ENCODE measurements at places on chromosomes 7 and 10.

DNA sequence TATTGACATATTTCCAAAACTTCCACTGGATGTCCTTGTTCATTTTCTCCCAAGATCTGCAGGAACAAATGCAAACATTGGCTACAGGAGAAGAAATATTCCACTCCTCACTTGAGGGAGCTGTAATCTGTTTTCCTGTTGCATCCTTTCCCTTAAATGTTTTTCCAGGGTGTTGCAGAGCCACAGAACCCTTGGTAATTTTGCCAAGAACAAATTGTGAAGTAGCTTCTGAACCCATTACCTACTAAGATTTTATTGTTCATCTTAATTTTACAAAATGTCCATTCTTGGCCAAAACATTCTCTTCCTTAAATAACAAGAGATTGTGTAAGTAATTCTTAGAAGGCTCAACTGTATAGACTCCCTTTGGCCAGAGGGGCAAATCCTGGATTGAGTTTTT is 177.0 kb downstream of the GNAT3 start:
- DNase-seq, result no peak

DNA sequence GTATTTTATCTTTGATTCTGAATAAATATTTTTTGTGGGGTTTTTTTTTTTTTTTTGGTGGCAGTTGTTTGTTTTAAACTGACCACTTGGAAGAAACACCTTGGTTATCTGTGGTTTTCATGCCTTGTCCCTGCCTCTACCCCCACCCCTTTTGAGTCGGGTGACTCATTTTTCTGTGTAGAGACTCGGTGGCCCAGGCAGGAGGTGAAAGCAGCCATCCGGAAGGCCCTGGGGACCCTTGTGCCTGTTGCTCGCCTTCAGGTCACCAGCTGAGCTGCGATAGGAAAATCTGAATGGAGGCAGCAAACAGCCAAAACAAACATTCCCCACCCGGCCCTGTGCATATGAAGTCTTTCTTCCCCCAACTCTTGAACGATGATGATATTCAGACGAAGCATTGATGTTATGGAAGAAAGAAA is 22.8 kb downstream of the CYP17A1 start:
- no peak for DNase-seq

DNA sequence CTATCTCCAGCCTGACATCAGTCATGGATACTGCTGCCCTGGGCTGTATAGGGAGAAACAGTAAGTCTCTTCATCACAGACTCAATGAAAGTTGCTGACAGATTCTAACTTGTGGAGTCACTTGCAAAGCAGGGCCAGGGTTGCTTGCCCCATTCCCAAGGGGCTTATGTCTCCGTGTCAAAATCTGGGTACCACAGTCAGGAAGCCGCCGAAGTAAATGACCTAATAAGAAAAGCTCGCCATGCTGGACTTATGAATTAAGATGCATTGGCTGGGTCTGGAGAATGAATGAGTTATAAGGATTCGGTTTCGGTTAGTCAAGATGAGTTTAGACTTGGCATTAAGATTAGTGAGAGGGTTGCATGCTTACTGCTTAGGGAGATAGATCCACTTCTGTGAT is 10.8 kb upstream of the OR6V1 start:
- no peak for DNase-seq

DNA sequence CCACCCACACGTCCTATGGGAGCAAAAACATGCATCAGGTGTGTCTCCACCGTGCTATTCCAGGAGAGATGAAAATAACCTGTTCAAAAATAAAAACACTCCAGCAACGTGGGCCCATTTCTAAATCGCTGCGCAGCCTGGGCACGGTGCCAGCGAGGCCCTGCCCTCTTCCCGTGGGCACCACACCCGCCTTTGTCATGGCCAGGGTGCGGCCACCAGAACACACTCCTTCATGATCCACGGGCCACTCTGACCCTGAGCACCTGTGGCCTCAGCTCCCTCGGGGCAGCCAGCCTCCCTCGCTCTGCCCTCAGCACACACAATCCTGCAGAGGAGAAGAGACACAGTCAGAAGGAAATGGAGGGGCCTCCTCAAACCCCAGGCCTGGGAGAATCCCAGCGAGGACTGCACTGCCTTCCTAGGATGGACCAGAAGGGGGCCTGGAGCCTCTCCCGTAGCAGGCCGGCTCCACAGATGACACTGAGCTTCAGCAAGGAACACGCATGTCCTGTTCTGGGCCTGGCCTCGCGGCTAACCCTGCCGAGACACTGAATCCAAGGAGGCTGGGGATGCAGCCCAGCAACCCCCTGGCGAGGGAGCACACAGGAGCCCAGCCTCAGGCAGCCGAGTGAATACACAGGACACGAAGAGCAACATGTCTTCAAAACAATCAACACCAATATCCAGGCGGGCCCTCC is 169.0 kb downstream of the MAD1L1 start:
- peak; percentile 5 for DNase-seq

DNA sequence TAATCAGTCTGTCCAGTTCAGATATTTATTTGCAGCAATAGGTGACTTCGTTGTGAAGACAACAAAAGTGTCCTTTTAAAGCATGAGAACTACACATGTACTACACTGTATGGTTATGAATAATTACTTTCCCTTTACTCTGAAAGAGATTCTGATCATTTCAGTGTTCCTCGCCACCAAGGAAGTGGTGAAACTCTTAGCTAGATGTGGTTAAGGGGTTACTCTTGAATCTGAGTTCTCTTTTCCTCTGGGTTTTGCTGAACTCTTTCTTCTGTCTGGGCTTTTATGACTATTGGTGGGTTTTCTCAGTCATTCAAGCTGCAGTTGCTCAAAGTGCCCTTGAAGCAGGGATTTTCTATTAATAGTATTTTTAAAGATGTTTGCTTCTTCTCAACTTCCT is 127.9 kb upstream of the SEM1 start:
- no peak for DNase-seq
